ENCODE measurements at places on chromosomes 16 and 17.

DNA sequence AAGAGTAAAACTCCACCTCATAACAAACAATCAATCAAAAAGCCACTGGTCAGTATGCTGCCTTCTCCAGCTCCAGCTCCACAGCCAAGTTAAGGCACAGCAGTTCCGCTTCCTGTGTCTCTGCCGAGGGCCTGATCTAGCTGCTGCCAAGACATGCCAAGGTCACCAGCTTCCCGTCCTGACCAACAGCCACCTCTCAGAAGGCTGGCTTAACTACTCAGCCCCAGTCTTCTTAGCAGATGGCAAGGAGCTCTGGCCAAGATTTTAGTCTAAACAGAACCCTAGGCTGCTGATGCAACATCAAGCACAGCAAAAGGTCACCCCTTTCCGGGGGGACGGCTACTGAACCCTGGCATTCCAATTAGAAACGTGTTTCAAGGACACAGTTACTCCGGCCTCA lies 17.7 kb upstream of the MNT start:
- DNase-seq: no peak

DNA sequence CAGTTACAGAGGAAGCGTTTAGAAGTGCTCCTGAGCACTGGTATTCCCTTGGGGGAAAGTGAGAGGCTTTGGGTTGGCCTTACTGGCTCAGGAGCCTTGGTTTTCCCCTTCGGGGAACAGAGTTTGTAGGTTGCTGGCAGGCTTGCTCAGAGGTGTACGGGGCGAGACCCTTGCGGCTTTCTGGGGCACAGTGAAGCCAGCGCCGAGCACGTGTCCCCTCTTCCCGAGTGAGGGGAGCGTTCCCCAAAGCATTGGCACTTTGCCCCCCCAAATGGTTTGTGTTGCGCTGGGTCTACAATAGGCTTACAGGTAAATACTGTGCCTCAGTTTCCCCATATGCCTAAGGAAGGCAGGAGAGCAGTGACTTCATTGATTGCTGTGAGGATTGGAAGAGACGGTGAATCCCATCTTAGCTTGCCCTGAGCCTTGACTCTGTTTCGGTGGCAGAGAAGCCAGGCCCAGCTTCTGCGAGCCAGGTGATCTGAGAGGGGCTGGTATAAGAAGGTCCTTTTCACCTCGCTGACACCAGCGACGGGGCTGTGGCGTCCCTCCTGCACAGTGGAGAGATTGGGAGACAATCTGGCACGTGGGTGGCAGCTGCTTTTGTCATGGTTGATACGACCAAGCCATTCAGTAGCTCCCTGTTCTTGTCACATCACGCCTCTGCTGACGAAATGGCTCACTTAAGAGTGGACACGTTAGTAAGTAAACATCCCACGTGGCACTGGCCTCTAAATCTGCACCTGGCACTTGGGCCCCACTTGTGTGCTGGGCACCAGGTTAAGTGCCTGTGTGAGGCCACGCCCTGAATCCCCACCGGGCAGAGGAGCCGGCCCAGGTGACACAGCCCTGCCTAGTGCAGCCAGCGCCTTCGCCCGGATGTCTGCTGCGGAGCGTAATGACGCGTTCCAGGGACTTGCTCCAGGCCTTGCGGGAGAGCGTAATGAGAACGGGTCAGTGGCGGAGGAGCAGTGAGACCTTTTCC lies 55.0 kb downstream of the MEAK7 start:
- DNase-seq: no peak

GRCh38 chr17:29596811-29597210 lies 3.9 kb downstream of the ANKRD13B start:
- no peak for DNase-seq

GRCh38 chr17:69692171-69692570 lies 277.7 kb downstream of the MAP2K6 start:
- DNase-seq: no peak

DNA sequence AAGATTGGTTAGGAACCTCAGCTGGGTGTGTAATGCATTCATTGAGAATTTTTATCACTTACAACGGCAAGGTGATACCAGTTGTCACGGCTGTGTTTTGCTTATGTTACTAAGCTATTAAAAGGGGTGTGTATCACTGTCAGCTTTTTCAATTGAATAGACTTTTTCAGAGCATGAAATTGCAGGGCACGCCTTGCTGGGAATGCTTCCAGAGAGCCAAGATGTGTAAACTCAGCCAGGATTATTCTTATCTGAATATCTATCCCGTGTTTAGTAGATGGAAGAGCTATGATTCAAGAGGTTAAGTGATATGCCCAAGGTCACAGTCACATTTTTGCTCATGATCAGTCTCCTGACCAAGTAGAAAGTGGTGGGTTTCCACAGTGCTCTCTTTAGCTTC lies 6.6 kb upstream of the TEKT3 start:
- no peak for DNase-seq

- DNase-seq: peak; percentile 87
Measured at GRCh38 chr17:49361902-49362722, at the start of gene ZNF652. Gene ZNF652, minus strand, starts transcription at chr17:49362250. Its CDS starts 44,525 bp downstream, at chr17:49317725.

DNA sequence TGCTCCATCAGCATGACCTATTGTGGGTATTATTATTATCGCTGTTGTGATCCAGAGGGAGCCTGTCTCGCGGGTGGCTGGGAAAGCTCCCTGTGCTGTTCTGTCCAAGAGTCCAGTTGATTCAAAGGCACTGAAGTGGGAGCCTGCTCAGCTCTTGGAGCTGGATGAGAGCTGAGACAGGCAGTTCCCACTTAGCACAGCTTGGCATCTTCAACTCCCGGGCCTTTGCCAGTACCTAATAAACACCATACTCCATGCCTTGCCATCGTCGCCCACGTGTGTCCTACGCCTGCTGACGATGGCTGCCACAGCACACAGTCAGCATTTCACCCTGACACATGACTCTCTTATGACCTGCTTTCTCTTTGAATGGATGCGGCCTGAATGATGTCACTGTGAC lies 32.6 kb downstream of the RTN4RL1 start:
- DNase-seq: no peak

GRCh38 chr16:2223942-2224486 lies 623 bp downstream of the E4F1 start:
- DNase-seq: no peak

DNA sequence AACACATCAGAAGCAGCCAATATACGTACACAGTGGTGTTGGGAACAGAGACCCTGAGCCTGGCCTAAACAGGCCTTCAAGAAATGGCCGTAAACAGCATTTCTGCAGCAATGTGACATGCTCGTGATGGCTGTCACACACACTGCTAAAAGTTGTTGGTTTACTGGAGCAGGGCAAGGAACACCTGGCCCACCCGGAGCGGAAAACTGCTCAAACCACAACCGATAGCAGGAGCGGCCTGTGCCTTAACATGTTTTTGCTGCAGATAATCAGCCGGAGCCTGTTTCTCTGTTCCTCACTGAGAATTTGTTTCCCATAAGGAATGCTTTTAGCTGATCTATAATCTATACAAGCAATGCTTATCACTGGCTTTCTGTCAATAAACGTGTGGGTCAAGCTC lies 6.0 kb upstream of the DPEP1 start:
- no peak for DNase-seq

GRCh38 chr17:74670329-74670728 lies 42.4 kb downstream of the CD300LF start:
- DNase-seq: no peak

DNA sequence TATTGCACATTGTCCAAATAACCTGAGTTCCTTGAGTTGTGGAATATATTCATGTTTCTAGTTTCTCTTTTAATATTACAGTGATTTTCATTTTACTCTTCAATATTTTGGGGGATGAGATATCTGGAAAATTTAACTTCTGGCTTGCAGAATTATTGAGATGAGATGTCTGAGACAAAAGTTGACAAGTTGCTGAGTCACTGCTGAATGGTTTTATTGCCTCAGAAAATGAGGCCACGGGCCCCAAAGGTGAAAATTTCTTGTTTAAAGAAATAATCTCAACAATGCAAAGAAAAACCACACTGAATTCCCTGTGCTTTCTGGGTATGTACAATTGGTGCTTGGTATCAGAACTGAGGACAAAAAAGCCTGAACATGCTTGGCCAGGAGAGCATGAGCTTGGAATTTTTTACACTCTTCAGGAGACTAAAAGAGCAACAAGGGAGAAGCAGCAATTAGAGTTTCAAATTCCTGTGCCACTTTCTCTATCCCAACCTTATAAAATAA lies 129.2 kb upstream of the TOM1L1 start:
- no peak for DNase-seq

Measured in stimulated activated CD8-positive, alpha-beta memory T cell treated with anti-CD3 and anti-CD28 coated beads, Interleukin-4, amount 100 ng/mL, for 1 hour (primary cell).